Tongue (tissue), 3 donors: ENCODE measurements at places on chromosomes 5 and 9. TPM values are rescaled to one million over a fixed set of nuclear protein-coding genes. Genes with fewer than 3 reads are reported as not detected.

DNA sequence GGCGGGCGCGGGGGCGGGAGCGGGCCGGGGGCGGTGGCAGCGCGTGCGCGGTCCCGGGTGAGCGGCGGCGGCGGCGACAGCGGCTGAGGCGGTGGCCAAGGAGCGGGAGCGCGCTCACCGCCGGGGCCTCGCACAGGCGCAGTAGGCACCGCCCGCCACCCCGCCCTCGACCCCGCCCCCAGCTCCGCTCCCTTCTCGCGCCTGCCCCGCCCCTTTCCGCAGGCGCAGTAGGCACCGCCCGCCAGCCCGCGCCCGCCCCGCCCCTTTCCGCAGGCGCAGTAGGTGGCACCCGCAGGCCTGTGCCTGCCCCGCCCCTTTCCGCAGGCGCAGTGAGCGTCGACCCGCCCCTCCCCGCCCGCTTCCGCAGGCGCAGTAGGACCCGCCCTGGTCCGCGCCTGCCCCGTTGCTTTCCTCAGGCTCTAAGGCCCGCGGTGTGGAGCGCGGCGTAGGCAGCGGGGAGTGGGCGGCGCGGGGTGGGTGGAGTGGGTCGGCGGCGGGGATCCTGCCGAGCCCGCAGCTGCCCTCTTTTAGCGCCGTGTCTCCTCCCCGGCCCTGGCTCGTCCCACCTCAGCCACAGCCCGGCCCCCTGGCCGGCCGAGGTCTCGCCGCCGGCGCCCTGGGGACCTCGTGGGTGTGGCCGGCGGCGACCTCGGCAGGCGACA, at the start of gene CAMSAP1:
CAMSAP1 (minus strand) TSS at position 116 of the 662 bp plus-strand sequence. CDS start 387 bp downstream, outside the sequence.
- DNase-seq: peak; percentile 98

- no peak for DNase-seq
Observed at GRCh38 chr5:109900911-109901627, 211.3 kb downstream of the MAN2A1 start.

- DNase-seq: no peak
Observed at GRCh38 chr5:114332493-114332892, 29.4 kb upstream of the KCNN2 start.

- no peak for DNase-seq
Observed at GRCh38 chr5:94276751-94277150, 341.7 kb downstream of the KIAA0825 start.

- peak; percentile 88 for DNase-seq
Observed at GRCh38 chr5:81233080-81233634, at the start of gene CKMT2. TSS of gene CKMT2 (plus strand) at chr5:81233322. CDS start at chr5:81251133, 17,811 bp downstream.

The PAEP gene
- total RNA-seq: not detected

The DNAH5 gene
- total RNA-seq: 0.92 TPM

The CAMK2A gene
- 42.6 TPM for total RNA-seq

The ECM2 gene
- 27.5 TPM for total RNA-seq

The PANK3 gene
- total RNA-seq: 73.6 TPM
